ENCODE measurements at places on chromosomes 4 and X.

DNA sequence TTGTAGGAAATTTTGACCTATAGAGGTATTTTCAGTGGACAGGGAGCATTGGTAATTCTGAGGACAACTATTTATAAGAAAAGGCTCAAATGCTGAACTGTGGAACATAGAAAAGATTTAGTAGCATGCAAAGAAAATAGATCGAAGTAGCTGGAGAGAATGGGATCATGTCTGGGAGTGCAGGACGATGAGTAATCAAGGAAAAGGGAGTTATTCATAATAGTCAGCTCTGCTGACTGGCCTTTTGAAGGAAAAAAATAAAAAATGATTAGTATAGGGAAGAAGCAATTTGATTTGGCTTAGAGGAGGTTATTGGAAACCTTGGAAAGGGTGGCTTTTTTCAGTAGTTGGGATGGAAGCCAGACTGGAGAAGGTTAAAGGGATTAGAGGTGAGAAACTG lies 22.9 kb upstream of the ANK2 start:
- no peak for DNase-seq

DNA sequence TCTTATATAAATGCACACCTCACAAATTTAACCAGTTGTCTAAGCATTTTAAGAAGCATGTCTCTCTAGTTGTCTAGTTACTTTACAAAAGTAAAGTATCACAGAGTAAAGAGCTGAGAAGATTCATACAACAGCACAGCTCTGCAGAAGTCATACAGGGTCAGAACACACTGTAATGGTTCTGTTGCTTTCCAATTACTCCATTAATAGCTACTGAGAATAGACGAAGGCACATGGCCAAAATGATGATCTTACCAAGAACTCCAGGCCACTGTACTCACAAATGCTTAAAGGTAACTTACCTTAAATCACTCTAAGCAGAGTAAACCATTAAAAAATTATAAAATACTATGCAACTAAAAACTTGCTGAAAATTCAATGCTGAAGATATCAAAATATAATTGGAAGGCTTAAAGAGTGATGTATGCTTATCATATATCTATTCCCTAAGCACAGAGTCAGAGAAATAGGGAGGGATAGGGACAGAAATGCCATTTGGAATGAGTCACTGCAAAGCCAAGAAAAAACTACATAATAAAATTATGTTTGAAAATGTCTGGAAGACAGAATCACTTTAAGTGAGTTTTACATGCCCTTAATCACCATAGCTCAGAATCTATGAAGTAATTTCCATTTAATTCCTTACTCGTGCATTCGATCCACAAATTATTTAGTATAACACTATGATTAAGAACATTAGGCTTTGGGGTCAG lies 71.0 kb downstream of the DDX60L start:
- DNase-seq: no peak

DNA sequence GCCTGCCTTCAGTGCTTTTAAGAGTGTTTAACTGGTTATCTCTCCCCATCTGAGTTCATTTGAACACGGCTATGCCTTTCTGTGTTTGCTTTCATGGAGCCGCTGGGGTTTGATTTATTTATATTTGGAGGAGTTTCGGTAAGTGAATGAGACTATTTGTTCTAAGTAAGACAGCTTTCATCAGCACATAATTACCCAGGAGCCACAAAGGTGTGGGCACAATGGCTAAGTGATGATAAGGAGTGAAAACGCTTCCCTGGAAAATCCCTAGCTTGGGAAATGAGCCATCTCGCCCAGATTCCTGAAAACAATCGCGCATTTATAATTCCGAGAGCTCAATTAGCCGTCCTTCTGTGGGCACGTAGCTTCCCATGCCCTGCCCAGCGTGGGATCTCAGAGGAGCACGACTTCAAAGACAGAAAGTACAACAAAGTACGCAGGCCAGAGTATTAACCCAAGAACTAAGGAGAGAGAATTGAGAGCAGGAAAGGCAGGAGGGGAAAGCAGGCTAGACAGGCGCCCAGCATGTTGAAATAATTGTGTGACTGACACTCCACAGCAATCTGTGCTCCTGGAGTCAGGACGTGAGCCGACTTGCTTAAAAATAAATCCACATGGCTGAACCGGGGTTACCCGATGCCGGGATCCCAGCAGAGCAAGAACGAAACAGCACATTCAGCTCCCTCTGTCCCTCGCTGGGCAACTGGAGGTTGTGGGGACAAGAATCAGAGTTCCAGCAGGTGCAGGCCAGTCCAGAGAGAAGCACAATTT lies 99.0 kb downstream of the DHRSX start:
- DNase-seq: no peak

DNA sequence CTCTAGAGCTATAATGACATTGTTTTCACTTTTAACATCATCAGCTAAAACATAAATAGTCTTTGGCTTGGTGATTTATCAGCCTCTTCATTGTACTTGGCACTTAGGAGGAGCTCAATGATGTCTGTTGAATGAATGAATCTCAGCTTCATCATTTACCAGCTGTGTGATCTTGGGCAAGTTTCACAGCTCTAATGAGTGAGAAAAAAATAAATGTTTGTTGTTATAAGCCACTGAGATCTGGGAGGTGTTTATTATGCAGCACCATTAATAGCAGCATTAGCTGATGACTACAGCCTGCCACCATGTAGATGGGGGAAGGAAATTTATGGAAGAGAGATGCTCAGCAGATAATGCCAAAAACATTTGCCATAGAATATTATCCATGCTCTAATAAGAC lies 63.6 kb upstream of the C1QTNF7 start:
- no peak for DNase-seq

- DNase-seq: no peak
Observed at GRCh38 chr4:75180790-75181776, 248.2 kb downstream of the PARM1 start.

DNA sequence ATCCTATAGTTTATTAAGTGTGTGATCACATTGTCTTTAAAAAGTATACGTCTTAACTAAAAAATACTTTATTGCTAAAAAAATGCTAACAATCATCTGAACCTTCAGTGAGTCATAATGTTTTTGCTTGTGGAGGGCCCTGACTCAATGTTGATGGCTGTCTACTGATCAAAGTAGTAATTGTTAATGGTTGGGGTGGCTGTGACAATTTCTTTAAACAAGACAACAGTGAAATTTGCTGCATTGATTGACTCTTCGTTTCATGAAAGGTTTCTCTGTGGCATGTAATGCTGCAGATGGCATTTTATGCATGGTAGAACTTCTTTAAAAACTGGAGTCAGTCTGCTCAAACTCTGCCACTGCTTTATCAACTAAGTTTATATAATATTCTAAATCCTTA lies 101.4 kb upstream of the IL15 start:
- no peak for DNase-seq

- DNase-seq: no peak
Observed at GRCh38 chr4:16192057-16192456, 34.2 kb downstream of the TAPT1 start.

GRCh38 chr4:110904435-110905065 lies 281.7 kb upstream of the PITX2 start:
- DNase-seq: no peak

- DNase-seq: no peak
Observed at GRCh38 chr4:78213218-78213617, 156.1 kb downstream of the FRAS1 start.

DNA sequence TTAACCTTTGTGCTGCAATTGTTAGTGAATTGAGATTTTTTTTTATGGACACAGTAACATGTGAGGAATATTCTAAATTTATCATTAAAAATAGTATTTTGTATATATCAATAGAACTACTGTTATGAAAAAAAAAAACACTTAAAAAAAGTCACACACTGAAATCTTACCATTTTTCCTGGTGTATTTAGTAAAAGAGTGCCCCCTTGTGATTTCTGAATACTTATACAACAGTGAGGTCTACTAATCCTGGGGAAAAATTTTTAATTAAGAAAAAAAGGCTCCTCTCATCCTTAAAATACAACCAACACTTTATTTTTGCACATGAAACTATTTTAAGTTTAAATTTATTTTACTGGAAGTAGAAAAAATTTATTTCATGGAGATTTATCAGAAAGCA lies 56.4 kb upstream of the SPOCK3 start:
- no peak for DNase-seq

GRCh38 chr4:38582445-38582844 lies 81.6 kb upstream of the KLF3 start:
- DNase-seq: no peak

DNA sequence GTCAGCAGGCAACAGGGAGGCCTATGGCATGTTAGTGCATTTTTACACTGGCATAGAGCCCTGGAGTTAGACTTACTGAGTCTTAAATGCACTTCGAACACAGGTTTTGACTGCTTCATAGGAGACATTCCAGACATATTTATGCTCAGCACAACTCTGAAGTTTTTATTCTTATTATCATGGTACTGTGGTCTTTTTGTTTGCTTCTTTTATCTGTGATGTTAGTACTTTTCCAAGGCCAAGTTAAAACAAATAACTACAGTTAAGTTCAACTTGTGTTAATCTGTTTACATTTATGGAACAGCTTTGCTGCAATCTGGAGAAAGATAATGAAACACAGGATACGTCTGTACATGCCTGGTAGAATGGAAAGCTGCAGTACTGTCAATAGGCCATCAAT lies 76.5 kb downstream of the COL4A5 start:
- no peak for DNase-seq

DNA sequence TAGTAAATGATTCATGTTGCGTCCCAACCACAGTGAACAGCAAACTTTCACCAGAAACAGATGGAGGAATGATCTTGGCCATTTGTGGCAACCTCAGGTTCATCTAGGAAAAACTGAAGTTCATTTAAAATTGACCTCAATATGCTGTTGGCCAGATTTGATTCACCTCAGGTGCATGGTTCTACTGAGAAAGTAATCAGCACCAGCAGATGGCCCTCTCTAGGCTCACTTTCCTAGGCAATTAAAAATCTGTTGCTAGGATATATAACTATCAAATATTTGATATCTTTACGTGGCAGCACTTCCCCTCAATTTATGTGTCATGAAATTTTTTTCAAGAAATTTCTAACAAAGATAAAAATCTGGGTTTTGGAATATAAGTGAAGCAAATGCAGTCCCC lies 344.7 kb downstream of the GALNTL6 start:
- no peak for DNase-seq

DNA sequence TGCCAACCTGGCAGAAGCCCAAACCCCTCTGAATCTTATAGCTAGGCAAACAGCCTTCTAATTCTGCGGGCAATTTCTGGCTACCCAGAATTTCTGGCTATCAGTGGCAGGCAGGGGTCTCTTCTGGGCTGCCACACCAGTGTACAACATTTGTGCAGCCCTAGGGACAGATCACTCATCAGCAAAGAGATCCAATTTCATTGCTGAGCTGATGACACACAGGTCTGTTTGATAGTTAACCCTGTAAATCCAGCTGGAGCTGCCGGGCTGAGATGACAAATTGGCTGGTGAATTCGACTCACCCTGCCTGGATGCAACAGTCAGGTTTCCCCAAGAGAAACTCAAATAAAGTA lies 2.4 kb downstream of the MID1 start:
- no peak for DNase-seq

DNA sequence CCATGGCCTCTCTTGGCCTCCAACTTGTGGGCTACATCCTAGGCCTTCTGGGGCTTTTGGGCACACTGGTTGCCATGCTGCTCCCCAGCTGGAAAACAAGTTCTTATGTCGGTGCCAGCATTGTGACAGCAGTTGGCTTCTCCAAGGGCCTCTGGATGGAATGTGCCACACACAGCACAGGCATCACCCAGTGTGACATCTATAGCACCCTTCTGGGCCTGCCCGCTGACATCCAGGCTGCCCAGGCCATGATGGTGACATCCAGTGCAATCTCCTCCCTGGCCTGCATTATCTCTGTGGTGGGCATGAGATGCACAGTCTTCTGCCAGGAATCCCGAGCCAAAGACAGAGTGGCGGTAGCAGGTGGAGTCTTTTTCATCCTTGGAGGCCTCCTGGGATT lies 8.0 kb downstream of the CLDN2 start:
- DNase-seq: no peak

DNA sequence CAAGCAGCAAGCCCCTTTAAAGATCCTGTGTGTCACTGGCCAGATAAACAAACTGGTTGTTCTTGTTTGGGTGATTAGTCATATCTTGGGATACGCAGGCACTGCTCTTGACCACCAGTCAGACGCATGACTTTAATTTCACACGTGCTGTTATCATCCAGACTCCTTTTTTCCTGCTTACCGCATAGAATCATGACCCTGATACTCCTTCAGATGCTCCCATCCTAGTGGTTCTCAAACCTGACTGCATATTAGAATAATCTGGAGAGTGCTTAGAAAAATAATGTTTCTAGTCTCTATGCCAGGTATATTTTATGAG lies 78.8 kb downstream of the CLDN22 start:
- DNase-seq: no peak

GRCh38 chrX:17616936-17617335 lies 120.4 kb upstream of the SCML1 start:
- DNase-seq: no peak

GRCh38 chr4:109826719-109827118 lies 1.1 kb upstream of the RRH start:
- peak; percentile 19 for DNase-seq

DNA sequence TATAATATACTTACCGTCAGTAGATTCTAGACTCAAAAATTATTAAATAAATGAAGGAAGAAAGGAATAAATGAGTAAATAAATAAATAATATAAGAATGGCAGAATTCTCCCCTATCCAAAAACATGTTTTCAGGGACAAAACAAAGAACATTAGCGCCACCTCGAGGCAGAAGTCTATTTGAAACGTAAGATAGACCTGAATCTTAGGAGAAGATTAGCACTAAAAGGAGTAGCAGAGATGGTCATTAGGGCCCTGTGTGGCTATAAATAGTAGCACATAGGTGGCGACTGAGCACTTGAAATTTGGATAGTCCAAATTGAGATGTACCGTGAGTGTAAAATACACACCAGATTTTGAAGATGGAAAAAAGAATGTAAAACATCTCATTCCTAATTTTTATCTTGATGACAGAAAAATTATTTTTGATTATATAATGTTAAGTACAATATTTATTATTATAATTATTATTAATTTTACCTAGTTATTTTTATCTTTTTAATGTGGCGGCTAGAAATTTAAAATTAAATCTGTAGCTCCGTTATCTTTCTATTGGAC lies 24.3 kb upstream of the SRD5A3 start:
- no peak for DNase-seq

DNA sequence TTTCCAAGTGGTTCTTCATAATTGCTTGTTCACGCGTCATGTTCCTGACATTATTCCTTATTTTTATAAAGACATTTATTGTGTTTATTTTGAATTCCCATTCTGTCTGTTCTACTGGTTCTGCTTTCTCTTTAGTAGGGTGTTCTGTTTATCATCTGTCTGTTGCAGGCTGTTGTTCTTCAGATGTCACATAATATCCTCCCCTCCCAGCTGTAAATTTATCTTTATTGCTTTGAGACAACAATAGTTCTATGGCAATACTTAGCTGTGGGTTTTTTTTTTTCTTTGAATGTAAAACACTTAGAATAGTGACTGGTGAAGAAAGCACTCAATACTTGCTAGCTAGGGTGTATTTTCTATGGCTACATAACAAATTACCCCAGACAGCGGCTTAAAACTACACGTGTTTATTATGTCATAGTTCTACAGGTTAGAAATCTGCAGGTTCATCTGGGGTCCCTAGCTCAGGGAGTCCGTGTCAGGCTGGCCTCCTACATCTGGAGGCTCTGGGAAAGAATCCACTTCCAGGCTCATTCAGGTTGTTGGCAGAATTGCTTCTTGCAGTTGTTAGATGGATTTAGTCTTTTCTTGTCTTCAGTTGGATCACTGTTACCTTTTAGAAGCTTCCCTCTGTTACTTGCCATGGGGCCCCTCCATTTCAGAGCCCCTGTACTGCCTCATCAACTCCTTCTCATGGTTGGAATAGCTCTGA lies 63.4 kb upstream of the ENPEP start:
- no peak for DNase-seq

Data from immature natural killer cell (primary cell).